ENCODE measurements at places on chromosomes 6 and 20. TPM values are rescaled to one million over a fixed set of nuclear protein-coding genes. Genes with fewer than 3 reads are reported as not detected.

GRCh38 chr6:116144605-116145004 lies 18.7 kb upstream of the COL10A1 start:
- no peaks in the 10 kb centered on the region for H3K4me1 ChIP-seq
- H3K36me3 ChIP-seq: peaks cover 7% of the 10 kb centered on the region
- H3K4me3 ChIP-seq: no peak overlapping the region
- no peaks in the 10 kb centered on the region for H3K27me3 ChIP-seq

Gene SMPDL3A
- 0.49 TPM for total RNA-seq

DNA sequence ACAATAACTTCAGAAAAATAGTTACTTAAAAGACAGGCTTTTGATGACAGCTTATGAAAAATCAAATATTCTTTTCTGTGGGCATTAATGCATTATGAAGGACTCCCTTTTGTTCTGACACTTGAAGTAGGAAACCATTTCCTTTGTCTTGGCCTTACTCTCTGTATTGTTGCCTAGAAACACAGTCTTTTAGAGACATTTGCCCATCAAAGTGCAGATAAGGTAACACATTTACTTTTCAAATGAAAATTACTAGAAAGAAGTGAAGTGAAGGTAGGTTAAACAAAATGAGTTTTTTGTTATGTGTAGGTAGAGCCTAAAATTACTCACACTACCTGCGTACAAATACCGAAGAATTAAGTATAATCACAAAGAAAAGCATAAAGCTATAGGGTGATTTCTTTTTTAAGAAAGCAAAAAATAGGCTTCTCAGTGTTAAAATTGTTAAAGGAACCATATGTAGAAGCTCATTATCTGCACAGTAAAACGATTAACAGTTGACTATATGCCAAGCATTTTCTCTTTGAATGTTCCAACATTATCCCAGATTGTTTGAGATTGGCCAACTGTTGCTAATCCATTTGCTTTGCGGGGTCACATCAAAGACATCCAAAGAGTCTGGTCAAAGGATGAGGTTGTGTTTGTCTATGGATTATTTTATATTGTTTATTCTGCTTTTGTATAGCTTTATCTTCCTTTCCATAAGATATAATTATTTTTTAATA lies 542.0 kb upstream of the RNF217 start:
- no peaks in the 10 kb centered on the region for H3K4me1 ChIP-seq
- H3K27me3 ChIP-seq: no peaks in the 10 kb centered on the region
- H3K36me3 ChIP-seq: no peaks in the 10 kb centered on the region
- DNase-seq: no peak

DNA sequence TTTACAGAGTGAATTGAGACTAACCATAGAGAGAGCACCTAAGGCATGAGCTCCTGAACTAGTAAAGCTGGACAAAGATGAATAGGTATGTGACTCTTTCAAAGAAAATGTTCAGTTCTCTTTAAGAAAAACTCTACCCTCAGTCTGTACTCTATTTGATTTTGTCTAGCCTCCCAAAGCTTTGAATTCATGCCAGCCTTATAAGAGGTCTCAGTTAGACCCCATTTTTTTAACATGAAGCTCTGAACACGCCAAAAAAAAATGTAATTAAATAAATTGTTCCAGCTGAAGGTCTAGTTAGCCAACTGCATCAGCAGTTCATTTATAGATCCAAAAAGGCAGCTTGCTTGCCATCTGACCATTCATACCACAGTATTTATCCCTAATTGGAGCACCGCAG lies 71.6 kb downstream of the COL9A1 start:
- no peaks in the 10 kb centered on the region for H3K4me1 ChIP-seq
- no peak for DNase-seq
- no peak overlapping the region for H3K27ac ChIP-seq
- H3K4me3 ChIP-seq: no peak overlapping the region
- H3K27me3 ChIP-seq: peaks cover 1% of the 10 kb centered on the region

Gene GSTA3
- total RNA-seq: not detected

DNA sequence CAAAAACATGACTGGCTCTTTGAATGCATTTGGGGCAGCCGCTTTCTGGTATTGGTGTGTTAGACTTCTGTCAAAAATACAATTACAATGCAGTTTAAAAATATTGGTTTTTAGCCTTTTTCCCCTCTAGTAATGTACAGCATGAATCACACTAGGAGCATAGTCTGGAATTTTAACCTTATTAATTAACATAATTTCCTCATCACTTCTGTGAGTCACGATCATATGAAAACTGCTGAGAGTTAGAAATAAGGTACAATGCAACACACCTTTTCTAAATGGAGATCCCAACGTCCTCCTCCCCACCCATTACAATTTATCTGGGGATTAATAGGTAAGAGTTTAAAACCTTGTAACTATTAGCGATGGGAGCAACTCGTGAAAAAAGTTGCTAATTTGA lies 297.1 kb upstream of the RIMS1 start:
- H3K27me3 ChIP-seq: peaks cover 4% of the 10 kb centered on the region
- no peak overlapping the region for H3K4me3 ChIP-seq
- no peaks in the 10 kb centered on the region for H3K36me3 ChIP-seq
- no peaks in the 10 kb centered on the region for H3K4me1 ChIP-seq
- H3K27ac ChIP-seq: no peak overlapping the region
- DNase-seq: no peak

DNA sequence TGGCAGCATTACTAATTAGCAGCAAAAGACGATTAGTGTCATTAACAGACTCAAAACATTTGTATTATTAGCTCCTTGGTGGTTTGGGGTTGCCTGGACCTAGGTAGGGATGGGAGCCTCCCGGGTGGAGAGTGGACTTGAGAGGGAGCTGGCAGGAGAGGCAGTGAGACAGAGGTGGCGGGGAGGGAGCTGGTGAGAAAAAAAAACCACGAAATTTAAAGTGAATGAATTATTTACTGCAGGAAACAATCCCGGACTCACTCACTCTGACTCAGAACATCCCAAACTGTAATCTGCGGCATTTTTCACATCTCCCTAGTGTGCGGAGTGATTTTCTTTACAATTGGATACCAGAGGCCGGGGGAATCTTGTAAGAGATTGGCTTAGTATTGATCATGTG lies 14.3 kb upstream of the CDH22 start:
- no peak for DNase-seq
- no peaks in the 10 kb centered on the region for H3K36me3 ChIP-seq
- H3K4me1 ChIP-seq: no peaks in the 10 kb centered on the region
- H3K27ac ChIP-seq: no peak overlapping the region
- H3K27me3 ChIP-seq: peaks cover 17% of the 10 kb centered on the region
- no peak overlapping the region for H3K4me3 ChIP-seq
